Activated CD8-positive, alpha-beta memory T cell treated with anti-CD3 and anti-CD28 coated beads for 1 hour (primary cell): ENCODE measurements at places on chromosomes 13 and 19.

DNA sequence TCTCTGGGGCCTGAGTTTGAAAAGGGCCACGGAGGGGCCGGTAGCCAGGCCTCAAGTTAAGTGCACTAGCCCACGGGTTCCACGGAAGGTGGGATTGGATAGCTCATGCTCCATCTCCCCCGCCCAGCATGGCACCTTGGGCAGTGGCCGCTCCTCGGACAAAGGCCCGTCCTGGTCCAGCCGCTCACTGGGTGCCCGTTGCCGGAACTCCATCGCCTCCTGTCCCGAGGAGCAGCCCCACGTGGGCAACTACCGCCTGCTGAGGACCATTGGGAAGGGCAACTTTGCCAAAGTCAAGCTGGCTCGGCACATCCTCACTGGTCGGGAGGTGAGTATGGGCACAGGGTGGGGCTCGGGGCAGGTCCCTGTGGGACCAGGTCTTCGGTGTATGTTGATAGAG, 7.8 kb downstream of the MARK4 start:
- no peak for DNase-seq

- DNase-seq, result no peak
Observed at GRCh38 chr13:33978653-33979052, 160.7 kb downstream of the RFC3 start.

DNA sequence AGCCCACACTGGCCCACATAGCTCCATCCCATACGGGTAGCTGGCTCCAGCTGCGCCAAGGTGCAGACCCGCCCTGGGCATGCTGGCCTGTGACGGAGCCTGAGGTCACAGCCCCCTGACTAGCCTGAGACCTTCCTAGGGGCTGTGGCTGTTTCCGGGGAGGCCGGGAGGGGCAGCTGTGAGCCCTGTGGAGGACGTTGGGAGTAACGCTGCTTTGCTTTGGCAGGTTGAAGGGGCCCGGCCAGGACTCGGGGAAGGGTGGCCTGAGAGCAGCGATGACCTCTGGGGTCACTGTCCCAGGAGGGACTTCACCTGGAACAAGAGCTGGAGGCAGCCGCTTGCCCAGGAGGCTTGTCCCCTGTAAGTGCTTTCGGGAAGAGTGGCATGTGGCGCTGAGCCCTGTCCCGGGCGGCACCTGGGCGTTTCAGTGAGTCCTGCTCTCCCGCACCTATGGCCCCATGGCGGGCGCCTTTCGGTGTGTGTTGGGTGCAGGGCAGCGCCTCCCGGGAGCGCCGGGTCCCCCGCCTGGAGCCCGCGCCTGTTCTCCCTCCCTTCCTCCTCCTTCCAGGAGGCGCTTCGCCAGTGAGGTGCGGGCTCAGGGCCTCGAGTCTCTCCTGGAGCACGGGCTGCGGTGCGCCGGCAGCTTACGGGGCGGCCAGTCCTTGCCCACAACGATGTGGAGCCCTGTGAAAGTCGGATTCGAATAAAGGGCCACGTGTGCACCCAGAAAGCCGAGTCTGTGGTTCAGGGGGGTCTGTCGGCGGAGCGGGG, 1.1 kb upstream of the FAM174C start:
- no peak for DNase-seq

GRCh38 chr13:100069278-100069677, 19.6 kb upstream of the PCCA start:
- no peak for DNase-seq

DNA sequence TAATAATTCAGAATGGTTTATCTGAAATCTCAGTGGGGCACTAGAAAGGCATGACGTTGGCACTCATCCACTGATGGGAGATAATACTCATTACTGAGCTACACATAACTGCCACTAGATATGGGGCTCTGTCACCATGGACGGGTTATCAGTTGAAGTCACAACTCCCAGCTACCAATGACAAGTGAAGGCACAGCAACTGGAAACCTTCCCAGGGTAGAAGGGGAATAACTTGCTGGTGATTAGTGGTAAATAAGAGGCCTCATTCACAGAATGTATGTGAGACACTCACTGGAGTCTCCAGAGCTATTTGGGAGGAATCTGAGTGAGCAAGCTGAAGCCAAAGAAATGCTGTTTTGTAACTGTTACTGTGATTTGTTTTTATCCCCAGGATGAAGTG, 249.6 kb downstream of the ENOX1 start:
- no peak for DNase-seq

DNA sequence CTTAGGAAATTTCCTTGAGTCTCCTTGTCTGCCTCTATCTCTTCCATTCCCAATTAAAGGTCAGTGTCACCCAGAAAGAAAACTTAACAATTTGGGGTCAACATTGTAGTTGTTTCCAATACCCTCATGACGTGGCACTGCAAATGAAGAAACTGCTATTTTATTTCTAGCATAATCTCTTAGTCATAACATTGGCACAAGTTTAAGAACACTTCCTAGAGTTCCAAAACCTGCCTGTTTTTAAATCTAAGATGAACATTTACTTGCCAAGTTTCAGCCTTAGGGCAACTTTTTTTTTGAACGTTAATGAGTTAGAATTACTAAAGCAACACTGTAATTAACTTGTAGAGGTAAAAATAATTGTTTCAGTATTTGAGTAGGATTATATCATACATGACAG, 108.0 kb downstream of the LMO7 start:
- no peak for DNase-seq

DNA sequence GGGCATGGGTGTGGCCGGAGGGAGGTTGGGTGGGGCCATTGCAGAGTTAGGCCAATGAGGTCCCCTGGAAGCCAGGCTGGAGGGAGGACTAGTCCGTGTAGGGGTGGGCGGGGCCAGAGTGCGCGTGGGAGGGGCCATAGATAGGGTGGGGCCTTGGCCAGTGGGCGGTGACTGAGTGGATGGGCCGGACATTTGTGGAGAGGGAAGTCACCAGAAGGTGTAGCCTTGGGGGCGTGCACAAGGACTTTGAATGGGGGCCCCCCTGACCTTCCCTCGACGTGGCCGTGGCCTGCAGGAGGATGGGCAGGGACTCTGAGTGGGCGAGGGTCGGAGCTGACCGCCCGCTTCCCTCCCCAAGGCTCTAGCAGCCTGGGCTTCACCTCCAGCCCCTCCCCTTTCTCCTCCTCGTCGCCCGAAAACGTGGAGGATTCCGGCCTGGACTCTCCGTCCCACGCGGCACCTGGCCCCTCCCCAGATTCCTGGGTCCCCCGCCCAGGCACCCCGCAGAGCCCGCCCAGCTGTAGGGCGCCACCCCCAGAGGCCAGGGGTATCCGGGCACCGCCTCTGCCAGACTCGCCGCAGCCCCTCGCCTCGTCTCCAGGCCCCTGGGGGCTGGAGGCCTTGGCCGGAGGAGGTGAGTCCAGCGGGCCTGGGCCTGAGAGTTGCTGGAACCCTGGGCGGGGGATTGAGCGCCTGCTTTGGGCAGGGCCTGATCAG, 16.5 kb upstream of the B3GNT3 start:
- DNase-seq, result peak; percentile 19

- DNase-seq, result no peak
Observed at GRCh38 chr19:35596366-35596999, 10.5 kb downstream of the PMIS2 start.

GRCh38 chr13:95180513-95181245, 120.6 kb downstream of the ABCC4 start:
- no peak for DNase-seq

- no peak for DNase-seq
Observed at GRCh38 chr13:22562116-22562515, 618.7 kb upstream of the SGCG start.

DNA sequence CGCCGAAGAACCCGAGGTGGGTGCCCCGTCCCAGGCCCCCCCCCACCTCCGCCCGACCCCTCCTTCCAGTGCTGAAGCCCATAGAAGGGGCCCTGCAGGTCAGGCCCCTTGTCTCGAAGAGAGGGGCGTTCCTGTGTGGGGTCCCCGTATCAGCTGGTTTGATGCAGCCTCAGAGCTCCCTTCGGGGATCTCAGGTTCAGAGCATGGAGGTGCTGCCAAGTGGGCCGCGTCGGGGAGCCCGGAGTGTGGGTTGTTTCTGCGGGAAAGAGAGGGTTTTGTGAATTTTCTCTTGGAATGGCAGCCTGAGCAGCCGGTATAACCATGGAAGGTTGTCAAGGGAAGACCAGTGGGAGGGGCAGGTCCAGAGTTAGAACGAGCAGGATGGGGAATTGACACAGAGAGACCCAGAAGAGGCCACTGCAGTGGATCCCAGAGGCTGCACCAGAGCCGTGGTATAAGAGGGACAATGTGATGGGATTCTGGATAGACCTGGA, 384 bp downstream of the TRAPPC2B start:
- no peak for DNase-seq

DNA sequence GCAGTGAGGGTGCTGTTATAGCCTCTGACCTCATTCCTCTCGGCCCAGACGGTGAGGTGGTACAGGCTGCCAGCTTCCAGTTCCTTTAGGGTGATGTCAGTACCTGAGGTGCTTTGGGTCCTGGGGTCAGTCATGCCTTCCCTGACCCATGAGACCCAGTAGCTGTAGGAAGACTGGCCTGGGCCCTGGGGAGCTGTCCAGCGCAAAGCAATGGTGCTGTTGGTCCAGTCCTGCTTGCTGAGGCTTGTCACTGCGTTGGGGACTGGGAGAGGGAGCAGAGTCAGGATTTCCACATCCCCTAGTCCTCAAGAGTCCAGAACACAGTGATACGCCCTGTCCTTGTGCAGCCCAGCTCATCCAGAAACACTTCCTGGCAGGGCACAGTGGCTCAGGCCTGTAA, 10.7 kb downstream of the PTPRH start:
- no peak for DNase-seq
